Iris pigment epithelial cell (primary cell): ENCODE measurements at places on chromosomes 1 and 21.

- DNase-seq = no peak
Observed at GRCh38 chr1:182428043-182428442, 21.9 kb upstream of the RGSL1 start.

DNA sequence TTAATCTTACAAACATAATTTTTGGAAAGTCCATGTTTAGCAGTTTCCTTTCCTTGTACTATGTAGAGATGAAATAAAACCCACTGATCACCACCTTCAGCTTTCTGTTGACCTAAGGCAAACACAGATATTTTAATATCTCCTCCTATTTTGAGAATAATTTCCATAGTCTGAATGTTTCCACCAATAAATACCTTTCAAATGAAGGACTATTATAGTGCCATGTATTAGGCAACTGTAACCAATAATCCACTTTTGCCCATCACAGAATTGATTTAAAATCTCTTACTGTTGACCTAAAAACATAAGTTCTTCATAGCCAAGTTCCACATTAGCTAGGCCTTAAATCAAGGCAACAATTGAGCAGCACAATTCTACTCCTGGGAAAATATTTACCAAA is 1.8 kb downstream of the CDC42BPA start:
- DNase-seq = no peak

DNA sequence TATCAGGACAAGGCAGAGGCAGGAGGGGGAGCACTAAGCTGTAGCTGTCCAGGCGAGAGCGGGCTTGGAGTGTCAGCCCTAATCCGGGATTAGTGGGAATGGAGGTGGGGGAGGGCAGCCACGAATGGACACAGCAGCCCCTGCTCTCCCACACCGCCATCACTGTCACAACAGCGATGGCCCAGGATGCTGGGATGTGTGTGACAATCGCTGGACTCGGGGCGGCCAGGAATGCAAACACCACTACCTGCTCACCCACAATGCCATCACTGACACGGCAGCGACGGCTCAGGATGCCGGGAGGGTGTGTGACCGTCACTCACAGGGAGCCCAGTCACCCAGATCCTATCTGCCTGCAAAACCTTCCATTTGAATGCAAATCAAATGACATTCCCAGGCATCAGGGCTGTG is 2.9 kb downstream of the C2CD2 start:
- no peak for DNase-seq

GRCh38 chr1:36703526-36704208 is 221.0 kb upstream of the CSF3R start:
- DNase-seq = peak; percentile 67

DNA sequence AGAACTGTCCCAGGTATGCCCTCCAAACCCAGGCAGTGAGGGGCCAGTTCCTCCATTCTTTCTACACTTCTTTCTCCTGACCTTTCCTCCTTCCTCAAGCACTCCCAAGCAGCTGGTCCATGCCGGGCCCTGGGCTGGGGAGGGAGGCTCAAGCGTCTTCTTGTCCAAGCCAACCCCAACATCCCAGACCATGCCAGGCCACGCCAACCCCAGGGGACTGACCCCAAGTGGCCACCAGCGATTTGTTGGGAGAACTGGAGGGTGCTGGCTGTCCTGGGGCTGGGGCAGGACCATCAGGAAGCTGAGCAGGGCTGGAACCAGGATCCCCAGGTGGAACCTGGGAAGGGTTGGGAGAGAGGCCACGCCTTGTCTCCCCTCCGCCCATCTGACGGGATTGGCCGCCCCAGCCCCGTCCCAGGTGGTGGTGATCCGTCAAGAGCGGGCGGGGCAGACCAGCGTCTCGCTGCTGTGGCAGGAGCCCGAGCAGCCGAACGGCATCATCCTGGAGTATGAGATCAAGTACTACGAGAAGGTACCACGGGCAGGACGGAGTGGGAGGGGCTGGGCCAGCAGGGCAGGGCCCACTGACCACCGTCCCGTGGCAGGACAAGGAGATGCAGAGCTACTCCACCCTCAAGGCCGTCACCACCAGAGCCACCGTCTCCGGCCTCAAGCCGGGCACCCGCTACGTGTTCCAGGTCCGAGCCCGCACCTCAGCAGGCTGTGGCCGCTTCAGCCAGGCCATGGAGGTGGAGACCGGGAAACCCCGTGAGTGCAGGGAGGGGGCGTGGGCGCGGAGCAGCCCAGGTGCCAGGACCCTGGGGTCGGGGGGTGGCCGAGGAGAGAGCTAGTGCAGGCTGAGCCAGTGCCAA is 29.9 kb downstream of the EPHA8 start:
- DNase-seq = no peak

DNA sequence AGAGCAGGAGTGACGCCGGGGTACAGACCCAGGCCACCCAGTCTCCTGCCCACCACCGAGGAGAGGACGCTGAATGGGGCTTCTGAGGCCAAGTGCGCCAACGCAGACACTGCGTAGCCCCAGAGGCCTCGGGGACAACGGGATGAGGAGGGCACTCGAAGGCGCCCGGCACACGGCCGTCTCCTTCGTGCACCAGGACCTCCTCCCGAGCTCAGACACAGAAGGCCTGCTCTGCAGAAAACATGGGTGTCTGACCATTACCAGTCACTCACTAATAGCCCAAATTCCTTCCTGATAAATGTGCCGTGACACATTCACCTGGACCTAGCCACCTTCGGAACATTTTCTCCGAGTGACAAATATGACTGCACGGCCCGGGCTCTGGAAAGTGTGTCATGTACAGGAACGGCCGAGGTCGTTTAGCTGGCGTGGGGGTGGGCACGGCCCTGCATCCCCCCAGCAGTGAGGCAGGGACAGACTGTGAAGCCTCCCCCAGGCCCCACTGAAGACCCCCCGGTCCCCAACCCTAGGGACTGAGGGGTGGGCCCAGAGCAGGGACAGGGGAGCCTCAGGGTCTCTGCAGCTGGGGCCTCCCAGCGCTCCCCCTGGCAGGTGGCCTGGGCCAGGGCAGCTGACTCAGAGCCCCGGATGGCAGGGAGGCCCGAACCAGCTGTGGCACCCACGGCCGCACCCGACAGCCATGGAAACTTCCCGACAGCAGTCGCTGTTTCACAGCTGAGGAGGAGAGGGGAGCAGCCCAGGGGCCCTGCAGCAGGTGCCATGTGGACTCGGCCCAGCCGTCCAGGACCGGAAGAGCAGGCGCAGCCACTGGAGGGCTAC is 16.7 kb upstream of the COL6A2 start:
- DNase-seq = no peak

GRCh38 chr1:12127206-12127810 is 39.5 kb upstream of the TNFRSF1B start:
- no peak for DNase-seq

- DNase-seq = no peak
Observed at GRCh38 chr1:28534671-28535070, 18.2 kb upstream of the TRNAU1AP start.

- DNase-seq = no peak
Observed at GRCh38 chr1:46577671-46578070, 26.2 kb upstream of the KNCN start.

DNA sequence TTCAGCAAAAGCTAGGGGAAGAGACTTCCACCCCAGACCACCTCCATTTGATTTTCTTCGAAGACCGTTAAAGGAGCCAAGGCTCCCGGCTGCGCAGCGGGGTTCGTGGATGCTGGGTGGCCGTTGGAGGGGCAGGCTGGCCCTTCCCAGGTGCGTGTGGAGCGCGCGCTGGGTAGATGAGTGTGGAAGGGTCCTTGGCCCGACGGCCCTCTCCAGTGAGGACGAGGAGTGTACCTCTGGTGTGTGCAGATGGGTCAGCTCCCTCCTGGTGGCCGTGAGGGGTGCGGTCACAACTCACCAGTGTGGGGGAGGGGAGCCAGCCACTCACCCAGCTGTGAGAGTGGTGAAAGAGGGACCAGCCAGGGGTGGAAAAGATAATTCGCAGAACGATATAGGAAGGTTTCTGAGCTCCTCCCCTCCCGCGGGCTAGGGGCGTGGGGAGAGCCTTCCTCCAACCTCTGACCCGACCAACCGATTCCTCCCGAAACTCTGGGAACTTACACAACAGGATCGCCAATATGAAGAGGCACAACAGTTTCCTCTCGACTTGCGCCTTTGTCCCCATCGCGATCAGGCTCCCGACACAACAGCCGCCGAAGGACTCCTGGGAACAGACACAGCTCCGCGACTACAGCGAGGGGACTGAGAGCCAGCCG is at the start of gene F11R:
Gene F11R (minus strand): TSS at position 644 of the 656 bp plus-strand sequence. CDS start 79 bp downstream, at position 565.
- no peak for DNase-seq

- peak; percentile 28 for DNase-seq
Observed at GRCh38 chr1:4379451-4380175, 274.8 kb upstream of the AJAP1 start.

DNA sequence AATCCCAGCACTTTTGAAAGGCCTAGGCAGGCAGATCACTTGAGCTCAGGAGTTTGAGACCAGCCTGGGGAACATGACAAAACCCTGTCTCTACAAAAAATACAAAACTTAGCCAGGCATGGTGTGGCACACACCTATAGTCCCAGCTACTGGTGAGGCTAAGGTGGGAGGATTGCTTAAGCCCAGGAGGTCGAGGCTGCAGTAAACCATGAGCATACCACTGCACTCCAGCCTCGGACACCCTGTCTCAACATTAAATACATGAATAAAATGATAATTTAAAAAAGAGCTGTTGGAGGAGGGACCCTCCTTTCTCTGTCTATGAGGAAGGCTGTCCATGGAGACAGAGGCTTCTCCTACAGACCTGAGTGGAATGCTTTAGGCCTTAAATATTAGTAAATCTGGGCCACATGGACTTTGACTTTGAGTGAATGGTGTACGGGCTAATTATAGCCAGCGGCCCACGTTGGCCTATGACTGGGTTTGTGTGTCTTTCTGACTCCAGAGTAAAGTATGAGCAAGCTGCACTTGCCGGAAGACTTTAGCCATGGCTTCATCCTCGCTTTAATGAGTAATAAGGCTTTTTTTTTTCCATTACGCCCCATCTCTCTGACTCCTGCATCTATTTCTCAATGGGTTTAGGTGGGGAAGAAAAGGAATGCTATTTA is 21.3 kb downstream of the RAB3B start:
- peak; percentile 98 for DNase-seq
